ENCODE measurements at places on chromosomes 11 and 22.

GRCh38 chr11:127345819-127346459, 345.4 kb upstream of the KIRREL3 start:
- peak; percentile 2 for DNase-seq

DNA sequence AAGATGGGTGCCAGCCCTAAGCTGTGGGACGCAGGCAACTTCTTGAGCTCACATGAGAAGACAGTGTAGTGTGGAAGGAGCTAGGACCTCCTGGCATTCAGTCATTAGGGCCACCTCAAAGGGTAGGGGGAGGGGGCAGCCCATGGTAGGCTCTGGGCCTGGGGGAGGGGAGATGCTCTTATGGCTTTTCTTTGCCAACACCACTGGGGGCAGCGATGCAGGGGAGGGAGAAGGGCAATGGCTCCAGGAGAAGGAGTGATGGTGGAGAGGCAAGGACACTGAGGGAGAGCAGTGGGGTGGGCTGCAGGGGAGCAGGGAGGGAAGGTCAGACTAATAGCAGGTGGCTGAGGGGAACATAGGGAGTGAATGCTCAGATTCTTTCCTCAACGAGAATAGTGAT, 63.3 kb upstream of the SUSD2 start:
- DNase-seq, result no peak

- DNase-seq, result peak; percentile 64
Measured at GRCh38 chr22:25081409-25081824, 118.2 kb upstream of the CRYBB3 start.

- DNase-seq, result no peak
Measured at GRCh38 chr11:28108958-28109357, 770 bp downstream of the METTL15 start.

DNA sequence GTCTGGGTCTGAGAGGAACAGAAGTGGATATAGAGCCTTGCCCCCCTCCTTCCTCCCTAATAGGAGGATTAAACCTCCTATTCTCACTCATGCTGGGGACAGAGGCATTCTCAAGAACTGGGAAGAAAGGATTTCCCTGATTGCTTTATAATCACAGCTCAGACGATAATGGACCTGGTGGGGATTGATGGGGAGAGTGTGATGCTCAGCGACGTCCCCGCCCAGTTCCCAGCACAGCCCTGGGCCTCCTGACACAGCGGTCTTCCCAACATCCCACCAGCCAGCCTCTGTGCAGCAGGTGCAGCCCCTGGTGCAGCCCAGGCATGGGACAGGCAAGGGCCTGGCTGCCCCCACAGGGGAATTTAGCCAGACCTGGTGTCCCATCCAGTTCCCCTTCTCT, 28.4 kb downstream of the TRIM29 start:
- no peak for DNase-seq

DNA sequence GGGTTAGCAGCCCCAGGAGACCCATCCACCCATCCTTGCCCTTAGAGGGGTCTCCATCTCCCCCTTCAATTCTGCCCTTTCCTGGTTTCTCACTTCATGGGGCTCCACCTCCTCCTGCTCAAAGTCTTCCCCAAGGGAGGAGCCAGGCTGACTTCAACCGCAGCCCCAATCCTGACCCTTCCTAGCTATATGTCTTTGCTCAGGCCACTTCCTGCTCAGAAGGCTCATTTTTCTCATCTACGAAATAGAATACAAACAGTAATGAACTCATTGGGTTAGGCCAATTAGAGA, 24.5 kb downstream of the POU2AF1 start:
- DNase-seq, result no peak

GRCh38 chr22:23256986-23257888, 76.9 kb downstream of the BCR start:
- no peak for DNase-seq

DNA sequence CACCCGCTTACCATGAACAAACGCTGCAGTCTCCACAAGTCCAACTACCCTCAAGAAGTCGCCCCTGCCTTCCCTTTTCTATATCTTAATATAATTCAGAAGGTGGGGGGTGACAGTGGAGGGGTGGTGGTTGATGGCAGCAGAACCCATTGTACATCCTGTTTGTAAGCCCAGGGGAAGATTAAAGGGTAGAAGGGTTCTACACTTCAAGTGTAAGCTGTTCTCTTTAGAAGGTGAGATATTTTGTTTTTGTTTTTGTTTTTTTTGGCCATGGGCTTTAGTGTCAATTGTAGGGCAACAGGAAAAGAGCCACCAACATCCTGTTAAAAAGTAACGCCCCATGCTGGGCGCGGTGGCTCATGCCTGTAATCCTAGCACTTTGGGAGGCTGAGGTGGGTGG, 34.9 kb upstream of the RRAS2 start:
- peak; percentile 19 for DNase-seq

- DNase-seq, result no peak
Measured at GRCh38 chr22:26515931-26516330, 3.7 kb upstream of the TFIP11 start.

DNA sequence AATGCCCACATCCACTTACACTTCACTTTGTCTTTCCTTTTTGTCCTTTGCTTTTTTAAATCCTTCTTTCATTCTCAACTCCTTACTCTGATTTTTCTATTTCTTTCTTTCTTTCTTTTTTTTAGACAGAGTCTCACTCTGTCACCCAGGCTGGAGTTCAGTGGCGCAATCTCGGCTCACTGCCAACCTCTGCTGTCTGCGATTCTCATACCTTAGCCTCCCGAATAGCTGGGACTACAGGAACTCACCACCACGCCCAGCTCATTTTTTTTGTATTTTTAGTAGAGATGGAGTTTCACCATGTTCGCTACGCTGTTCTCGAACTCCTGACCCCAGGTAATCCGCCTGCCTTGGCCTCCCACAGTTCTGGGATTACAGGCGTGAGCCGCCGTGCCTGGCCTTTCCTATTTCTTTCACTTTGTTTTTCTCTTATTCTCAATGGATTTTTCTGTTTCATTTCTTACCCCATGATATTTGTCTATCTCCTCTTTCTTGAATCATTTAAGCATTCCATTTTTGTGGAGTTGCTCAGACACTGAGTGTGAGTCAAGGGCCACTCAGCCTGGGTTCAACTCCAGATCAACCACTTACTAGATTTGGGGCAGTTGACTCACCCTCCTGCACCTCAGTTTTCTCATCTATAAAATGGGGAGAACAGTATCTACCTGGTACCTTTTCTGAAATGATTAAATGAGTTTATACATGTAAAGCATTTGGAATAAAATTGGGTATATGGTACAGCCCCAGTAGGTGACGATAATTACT, 7.6 kb downstream of the KCNJ5 start:
- DNase-seq, result no peak

DNA sequence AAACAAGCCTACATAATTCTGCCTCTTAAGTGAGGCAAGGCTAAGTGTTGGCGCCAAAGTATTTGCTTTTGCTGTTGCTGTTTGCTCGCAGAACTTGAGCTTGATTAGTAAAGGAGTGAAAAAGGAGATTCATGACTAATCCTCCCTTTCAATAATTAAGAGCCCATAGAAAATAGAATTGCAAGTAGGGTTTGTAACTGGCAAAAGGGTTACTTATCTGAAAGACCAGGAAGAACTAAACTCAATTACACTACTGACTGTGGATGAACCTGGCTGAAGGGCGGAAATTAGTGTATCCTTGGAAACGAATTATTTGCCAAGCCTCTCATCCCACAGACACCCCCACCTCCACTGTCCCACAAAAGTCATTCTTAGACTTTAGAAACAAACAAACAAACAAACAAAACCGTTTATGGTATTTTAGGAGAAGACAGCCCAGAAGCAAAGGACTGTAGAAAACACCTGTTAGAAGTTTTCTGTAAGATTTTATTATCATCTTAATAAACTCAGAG, 411 bp upstream of the EXPH5 start:
- no peak for DNase-seq

- no peak for DNase-seq
Measured at GRCh38 chr11:67060111-67060522, 3.5 kb downstream of the RHOD start.

DNA sequence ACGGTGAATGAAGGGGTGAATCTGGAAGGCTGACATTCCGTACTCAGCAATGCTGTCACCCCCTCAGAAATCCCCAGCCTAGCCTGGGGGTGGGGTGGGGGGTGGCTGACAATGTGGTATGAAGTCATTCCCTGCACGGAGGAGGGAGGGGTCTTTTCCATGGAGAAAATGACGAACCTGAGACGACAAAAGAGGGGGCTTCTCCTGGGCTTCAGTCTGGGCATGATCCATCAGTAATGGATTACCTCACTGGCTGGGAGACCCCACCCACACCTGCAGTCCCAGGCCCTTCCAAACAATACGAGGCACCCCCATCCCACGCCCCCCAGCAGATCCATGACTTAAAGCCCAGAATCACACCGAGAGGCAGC, 1.0 kb downstream of the KIAA0930 start:
- no peak for DNase-seq

DNA sequence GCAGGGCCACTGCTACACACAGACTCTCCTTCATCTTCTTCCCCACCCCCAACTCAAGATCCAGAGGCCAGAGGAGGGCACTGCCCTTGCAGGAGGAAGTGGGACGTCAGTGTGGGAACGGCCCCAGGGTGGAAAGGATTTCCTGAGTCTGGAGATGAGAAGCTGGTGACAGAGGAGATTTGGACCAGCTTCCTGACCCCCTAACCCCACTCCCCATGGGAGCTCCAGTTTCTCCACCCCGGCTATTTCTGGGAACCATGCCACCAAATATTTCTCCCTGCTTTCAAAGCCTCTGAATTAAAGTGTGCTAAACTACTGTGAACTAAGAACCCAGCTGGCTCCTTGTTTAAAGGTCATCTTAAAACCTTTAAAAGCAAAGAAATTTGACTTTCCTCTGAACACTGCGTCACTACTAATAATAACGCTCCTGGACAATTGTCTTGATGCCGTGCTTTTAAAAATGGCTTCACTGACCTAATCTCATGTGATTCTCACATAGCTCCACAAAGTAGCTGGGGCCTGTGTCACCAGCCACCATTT, 46.6 kb downstream of the CWC15 start:
- no peak for DNase-seq

- peak; percentile 47 for DNase-seq
Measured at GRCh38 chr11:73991471-73992006, 8.9 kb upstream of the UCP2 start.

DNA sequence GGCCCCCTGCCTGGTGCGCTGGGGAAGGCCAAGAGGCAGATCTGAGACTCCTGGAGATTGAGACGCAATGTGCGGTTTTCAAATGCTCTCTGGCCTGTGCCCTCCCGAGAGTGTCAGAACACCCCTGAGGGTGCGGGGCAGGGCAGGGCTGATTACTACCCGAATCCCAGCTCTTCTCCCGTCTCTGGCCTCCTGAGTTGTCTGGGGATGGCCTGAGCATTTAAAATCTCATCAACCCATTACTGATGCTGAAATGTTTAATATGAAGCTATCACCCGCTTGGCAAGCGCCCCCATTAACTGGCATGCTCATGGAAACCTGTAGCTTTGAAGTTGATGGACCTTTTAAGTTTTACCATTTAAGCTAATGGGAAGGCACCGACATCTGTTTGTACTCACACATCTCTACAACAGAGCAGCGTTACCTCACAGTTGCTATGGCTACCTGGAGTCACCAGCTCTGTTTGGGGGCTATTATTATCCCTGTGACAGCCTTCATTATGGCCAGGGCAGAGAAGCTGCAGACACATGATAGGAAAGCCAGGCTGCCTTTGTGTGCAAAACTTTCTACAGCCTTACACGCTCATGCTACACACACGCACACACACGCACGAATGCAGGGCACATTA, 3.6 kb upstream of the MB start:
- no peak for DNase-seq

DNA sequence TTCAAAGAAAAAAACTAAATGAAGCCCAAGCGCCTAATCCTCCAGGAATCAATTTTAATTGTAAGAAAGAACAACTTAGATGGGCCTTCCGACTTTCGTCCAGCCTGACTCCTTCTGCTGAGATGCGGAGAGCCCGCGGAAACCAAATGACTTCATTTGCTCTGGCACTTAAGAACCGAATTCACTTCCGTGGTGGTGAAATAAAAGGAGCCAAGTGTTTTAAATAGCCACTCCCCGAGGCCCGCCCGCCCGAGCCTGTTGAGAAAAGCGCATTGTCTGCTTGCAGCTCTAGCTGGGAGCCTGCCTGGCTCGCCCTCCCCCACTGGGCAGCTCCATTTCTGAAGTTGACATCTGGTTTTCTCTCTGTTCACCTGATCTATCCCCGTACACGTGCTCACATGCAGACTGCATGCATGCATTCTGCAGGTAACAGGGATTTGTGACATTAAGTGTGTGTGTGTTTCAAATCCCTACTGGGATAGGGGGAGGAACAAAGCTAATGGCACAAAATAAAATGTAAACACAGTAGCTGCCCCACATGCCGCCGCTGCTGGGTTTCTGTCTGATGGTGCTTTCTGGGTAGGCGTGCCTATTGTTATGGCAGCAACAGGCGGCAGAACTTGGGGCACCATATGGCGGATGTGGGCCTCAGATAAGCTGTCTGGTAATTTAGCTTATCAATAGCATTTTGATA, 6.2 kb downstream of the TEAD1 start:
- DNase-seq, result no peak

- DNase-seq, result peak; percentile 18
Measured at GRCh38 chr11:78081583-78081982, 1.9 kb upstream of the NDUFC2 start.

GRCh38 chr22:29149841-29150555, 55.7 kb upstream of the EMID1 start:
- no peak for DNase-seq

GRCh38 chr11:124511745-124512144, 31.7 kb downstream of the OR8B12 start:
- DNase-seq, result no peak

DNA sequence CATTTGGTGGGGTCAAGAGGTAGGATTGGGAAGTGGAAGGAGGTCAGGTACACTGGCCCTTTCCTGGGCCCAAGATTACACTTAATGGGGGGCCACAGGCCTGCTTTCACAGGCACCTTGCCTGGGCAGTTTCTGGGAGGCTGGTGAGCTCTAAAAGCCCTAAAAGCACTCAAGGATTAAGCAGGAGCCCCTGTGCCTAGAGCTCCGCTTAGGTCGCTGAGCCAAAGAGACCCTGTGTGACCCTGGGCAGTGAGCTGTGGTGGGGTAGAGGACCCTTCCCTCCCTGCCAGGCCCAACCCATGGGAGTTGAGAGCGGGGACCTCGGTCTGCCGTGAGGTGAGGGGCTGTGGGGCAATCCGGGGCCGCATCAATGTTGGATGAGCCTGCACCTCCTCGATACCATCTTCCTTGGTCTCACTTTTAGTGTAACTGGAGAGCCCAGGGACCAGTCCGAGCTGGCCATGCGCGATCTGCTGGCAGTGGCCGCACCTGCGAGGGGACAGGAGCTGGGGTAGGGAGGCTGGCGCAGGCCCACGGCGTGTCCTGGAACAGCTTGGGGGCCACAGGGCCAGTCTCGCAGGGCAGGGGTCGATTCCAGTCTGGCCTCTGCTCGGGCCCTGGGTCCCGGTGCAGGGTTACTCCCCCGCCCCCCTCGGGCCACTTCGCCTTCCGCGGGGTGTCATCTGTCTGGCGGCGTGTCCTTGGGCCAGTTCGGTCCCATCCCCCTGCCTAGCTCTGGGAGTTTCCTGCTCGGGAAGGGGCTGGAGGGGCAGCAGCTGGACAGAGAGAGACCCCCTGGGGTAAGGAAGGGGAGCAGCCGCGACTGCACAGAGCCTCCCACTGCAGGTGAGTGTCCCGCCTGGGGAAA, 44.3 kb downstream of the EIF3F start:
- DNase-seq, result no peak

Data from CD4-positive, alpha-beta T cell treated with Interleukin-21 for 1 hour (primary cell).